Kidney (tissue), 22 donors: ENCODE measurements at places on chromosomes 5 and 9.

DNA sequence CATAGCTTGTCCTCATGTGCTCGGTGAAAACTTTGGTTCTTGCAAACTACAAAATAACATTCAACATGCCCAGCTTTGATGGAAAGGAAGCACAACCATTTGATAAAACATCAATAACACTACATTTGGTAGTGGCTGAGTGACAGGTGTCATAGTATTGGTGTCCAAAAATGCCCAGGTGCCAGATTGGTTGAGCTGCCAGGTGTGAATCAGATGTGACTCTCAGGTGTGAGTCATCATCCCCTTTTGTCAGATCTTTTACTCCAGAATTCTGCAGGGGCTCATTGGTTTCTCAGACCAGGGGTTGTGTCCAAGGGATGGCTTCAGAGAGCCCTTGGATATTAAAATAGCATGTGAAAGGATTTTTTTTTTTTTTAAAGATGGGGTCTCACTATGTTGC lies 22.5 kb upstream of the POMT1 start:
- no peak for DNase-seq

DNA sequence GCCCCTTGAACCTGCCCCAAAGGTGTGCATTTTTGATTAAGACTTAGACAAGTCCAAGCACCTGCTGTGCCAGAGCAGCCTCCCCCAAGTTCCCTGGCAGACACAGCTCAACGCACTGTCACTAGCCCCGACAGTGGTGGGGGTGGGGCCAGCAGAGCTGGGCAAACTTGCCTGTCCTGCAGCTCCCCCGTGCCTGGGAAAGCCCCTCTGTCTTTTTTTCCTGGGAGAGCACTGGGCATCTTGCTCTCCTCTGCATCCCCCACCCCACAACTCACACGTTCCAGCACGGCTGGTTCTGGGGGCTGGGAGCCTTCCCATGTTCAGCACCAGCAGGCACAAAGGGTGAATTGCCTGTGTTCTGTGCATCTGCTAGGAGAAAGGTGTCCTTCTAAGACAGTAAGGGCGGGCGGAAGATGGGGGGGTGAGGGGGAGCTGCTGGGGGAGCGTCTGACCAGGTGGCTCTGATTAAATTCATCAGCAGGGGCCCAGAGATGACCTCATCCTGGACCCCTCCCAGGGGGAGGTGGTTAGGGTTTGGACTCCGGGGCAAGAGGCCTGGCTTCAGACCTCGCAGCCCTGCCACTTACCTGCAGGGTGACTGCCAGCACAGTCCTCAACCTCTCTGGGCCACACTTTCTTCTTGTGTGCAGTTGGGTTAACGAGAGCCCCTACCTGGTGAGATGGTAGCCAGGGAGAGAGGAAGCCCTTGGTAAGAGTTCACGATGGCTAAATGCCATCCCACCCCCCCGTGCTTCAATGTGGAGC lies 23.5 kb downstream of the HMCN2 start:
- DNase-seq = peak; percentile 11

- peak; percentile 25 for DNase-seq
Observed at GRCh38 chr5:57174890-57175510, 1.1 kb downstream of the GPBP1 start.

GRCh38 chr9:36078051-36078450 lies 41.3 kb downstream of the RECK start:
- no peak for DNase-seq

- no peak for DNase-seq
Observed at GRCh38 chr5:124064956-124065355, 553.0 kb downstream of the CSNK1G3 start.

DNA sequence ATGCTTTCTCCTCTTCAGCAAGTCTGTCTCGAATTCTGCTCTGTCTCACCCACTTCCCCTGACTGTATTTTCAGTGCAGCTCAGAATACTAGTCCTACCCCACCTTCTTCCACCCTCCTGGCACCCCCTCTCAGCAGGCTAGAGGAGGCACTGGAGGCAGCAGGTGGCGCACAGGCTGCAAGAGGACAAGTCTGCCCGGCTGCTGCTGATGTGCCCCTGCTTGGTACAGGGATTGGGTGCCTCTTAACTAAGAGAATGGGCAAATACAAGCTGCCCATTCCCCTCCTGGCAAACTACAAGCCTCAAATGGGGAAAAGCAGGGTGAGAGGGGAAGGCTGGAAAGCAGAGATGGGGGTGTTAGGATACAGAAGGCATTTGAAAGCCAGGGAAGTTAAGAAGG lies 5.1 kb downstream of the TLN1 start:
- peak; percentile 38 for DNase-seq

DNA sequence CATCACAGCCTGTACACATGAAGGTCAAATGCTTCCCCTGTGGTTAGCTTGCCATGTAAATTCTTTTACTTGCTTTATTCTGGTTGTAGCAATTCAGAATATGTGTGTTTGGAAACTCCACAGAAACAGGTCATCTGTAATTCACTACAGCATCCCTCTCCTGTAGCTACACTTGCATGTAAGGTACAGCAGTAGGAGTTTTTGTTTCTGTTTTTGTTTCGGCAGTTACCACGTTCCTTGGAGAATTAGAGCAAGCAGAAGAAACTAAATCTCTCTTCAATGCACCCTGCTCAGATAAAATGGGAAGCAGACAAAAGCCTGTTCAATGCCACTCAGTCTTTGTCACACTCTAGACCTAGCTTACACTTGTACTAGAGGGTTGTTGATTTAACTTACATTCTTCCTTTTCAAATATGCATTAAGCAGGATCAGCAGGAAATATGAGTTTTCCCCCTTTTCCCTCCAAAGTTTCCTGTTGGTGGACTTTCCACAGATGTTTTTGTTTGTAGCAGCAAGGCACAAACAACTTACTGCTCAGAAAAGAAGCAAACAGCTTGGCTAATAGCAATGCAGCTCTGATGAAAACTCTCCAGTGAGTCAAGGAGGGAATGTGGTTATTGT lies 80.9 kb downstream of the YIPF5 start:
- DNase-seq = peak; percentile 48

DNA sequence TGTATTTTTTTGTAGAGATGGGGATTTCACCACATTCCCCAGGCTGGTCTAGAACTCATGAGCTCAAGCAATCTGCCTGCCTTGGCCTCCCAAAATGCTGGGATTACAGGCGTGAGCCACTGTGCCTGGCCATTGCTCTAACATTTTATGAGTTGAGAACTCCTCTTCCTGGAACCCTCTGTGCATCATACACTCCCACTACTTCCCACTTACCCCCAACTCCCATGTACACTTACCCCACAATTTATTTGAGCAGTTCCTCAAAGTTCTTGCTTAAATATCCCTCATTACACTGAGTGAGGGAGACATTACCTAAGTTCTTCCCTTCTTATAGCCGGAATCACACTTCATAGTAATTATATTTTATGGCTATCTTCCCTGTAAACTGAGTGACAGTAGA lies 42.9 kb upstream of the GALNT10 start:
- DNase-seq = no peak

GRCh38 chr5:73483676-73484075 lies 14.6 kb upstream of the BTF3 start:
- no peak for DNase-seq

DNA sequence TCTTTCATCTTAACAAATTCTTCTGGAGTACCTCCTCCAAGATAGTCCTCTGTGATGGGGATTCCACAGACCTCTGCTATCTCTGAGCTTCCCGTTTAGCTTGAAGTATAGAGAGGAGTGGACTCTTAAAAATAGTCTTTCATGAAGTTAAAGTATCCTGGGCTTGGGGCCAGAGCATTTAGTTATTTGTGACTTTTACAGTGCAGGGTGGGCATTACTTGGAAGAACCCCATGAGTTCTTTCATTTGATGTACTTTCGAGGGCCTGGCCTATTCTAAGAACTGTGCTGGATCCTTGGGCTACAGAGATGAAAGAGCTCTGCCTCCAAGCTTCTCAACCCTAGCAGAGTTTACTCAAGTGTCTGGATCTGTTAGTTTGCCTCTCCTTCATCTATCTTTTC lies 131.5 kb downstream of the ZSWIM6 start:
- DNase-seq = no peak
